Activated gamma-delta T cell treated with anti-CD3 and anti-CD28 coated beads, Interleukin-2, amount 50 U/mL, for 16 hours (primary cell): ENCODE measurements at places on chromosomes 5 and 9.

GRCh38 chr9:14909601-14909960 is 647 bp downstream of the FREM1 start:
- DNase-seq: no peak

DNA sequence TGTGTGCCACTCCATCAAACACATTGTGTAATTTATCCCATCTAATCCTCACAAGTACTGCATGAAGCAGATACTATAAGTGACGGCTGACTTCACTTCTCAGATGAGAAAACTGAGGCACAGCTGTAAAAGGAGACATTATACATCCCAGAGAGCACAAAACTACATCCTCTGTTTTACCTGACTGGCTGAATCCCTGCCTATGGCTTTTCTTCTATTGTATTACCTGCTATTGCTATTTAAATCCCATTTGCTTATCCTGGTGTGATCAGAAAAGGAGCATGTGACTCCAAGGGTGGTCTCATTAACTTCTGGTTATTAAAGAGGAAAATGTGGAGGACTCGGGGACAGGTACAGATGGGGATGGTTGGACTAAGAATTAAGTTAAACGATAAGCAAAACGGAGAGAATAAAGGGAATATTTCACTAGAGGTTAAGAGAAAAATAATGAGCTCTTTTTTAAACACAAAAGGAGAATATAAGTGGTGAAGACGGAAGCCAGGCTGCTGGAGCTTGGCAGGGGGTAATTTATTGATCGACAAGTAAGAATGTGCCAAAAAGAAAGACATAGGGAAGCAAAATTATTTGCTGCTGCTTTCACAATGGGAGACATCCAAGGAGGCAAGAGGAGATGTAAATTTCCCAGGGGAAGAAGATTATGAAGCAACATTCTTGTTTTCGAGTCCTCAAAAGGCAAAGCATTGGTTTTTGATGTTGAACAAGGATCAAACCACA is 155.7 kb upstream of the GPR151 start:
- DNase-seq: no peak

DNA sequence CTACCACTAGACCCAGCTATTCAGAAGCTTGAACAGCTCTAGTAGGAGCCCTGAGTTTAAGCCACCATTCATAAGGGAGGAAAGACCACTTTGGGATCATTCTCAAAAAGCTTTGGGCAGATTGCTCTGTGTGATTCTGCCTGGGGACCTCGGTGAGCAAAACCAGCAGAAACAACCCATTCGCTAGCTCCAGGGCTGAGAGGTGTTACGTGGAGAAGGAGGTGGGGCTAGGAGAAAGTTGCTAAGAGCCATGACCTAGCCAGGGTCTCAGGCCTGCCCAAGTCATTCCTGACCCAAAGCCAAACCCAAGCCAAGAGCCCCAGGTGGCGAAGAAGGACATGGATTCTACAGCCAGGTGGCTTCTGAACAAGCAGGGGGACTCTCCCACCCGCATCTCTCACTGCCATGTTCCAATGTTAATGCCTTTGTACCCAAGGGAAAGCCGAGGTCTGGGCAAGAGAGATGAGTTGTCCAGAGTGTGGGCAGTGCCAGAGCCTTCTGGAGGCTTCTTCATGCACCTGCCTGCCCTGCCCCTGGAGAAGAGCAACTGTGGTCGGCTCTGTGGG is 4.0 kb upstream of the BARHL1 start:
- no peak for DNase-seq

GRCh38 chr5:180212363-180213255 is 3.6 kb upstream of the RASGEF1C start:
- no peak for DNase-seq

DNA sequence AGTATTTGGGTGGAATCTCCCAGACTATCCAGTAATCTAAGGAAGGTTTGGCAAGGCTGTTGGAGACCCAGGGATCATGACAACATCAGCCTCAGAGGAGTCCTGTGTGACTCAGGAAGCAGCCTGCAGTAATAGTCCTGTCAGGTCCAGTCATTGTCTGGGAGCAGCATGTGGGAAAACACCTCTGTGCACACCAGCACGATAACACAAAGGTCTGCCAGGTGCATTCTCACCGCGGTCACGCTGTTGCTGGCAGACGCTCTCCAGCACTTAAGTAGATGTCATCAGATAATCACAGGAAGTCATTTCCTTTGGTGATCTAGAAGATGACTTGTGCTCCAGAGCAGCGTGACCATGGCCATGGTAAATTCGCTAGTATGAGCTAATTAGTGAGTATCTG is 99.2 kb upstream of the IQGAP2 start:
- no peak for DNase-seq

DNA sequence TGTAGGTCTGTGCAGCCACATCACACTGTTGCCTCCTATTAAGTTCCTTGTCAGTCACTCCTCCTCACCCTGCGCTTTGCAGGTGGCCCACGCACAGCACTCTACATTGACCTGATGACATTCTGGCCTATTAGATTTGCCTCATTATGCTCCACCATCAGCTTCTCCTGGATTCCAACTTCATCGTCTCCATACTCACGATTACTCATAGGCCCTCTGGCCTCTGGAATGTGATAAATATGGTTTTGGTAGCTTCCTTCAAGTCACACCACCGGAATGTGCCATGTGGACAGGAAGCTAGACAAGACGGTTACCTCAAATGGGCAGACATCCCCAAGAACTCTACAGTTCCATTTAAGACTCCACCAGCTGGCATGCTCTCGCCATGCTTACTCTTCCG is 158.0 kb upstream of the LHFPL2 start:
- DNase-seq: no peak

DNA sequence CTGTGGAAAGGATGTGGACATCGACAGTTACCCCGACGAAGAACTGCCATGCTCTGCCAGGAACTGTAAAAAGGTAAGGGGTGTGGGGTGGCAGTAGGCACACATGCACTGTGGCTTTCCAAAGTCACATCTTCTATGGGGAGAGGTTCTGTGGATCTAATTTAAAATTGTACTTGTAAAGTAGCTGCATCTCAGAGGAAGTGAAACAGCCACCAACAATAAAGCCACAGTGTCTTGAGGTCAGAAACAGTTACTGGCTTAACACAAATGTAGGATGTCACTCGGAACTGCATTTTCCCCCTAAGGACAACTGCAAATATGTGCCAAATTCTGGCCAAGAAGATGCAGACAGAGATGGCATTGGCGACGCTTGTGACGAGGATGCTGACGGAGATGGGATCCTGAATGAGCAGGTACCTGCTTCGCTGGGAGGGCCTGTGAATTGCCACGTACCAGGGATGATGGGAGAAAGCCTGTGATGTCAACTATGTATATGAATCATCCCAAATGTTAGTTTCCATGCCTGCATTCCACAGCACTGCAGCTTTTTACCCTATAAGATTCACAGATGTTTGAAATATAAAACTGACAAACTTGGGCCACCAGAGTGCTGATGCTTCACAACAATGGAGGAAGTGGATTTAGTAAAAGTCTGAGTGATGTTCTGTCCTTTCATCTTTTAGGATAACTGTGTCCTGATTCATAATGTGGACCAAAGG is 35.3 kb downstream of the THBS4 start:
- DNase-seq: no peak
